Stimulated activated CD4-positive, alpha-beta T cell treated with anti-CD3 and anti-CD28 coated beads, Interleukin-12 subunit alpha, Interleukin-12 subunit beta, amount 100 ng/mL, for 24 hours (primary cell): ENCODE measurements at places on chromosomes 16 and 17.
A peak's percentile ranks its signal among the peaks of the same experiment; 100 is the strongest.

- no peak for DNase-seq
Measured at GRCh38 chr16:49537924-49538459, 164.4 kb downstream of the C16orf78 start.

GRCh38 chr16:23516366-23517137, 6.3 kb upstream of the GGA2 start:
- no peak for DNase-seq

- no peak for DNase-seq
Measured at GRCh38 chr17:63370696-63371095, 75.4 kb downstream of the CYB561 start.

- peak; percentile 22 for DNase-seq
Measured at GRCh38 chr16:49855280-49855821, 561 bp downstream of the ZNF423 start.

DNA sequence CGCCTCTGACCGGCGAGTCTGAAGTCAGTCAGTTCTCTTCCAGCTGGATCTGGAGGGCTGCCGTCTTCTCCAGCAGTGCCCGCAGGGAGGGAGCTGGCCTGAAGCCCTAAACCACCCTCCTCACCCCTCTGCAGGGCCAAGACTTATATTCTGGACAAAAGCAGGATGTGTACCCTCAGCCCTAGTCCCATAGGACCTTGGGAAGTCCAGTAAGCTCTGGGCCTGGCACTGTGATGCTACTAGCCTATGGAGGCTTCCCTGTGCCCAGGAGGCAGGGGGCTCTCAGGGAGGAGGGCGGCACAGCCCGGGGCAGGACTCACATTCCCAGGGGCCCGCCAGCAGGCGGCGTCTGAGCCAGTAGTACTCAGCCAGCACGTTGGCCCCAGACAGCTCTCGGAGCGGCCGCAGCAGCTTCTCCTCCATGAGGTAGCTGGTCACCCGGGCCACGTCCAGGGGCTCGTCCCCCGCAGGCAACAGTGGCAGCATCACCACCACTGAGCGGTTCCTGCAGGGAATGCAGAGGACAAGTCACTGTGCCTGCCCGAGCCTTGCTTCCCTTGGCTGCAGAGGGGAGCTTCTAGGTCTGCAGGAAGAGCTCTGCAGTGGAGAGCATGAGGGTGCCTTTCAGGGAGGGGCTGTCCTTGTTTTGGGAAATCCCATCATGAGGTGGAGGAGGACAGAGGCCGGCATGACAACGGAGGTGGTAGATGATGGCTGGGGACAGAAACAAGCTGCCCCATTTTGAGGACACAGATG, 41.7 kb downstream of the RMI2 start:
- DNase-seq, result no peak

DNA sequence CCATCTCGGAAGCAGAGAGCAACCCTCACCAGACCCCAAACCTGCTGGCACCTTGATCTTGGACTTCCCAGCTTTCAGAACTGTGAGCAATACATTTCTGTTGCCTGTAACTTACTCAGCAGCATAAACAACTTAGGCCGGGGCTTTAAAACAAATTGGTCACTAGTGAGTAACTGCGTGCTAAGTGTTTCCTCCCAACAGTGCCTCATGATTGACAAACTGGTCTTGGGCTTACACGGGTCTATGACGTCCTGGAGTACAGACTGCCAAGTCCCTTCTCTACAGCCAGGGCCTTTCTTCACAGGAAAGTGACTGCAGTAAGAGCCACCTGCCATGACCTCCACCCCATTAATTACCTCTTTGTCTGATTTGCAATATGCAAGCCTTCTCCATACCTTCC, 136.7 kb downstream of the XYLT1 start:
- DNase-seq, result no peak

- no peak for DNase-seq
Measured at GRCh38 chr16:31868164-31868563, 5.4 kb upstream of the ZNF267 start.

- DNase-seq, result no peak
Measured at GRCh38 chr17:29929006-29929532, 959 bp downstream of the SSH2 start.

GRCh38 chr17:65079489-65079900, 23.0 kb upstream of the GNA13 start:
- DNase-seq, result no peak

DNA sequence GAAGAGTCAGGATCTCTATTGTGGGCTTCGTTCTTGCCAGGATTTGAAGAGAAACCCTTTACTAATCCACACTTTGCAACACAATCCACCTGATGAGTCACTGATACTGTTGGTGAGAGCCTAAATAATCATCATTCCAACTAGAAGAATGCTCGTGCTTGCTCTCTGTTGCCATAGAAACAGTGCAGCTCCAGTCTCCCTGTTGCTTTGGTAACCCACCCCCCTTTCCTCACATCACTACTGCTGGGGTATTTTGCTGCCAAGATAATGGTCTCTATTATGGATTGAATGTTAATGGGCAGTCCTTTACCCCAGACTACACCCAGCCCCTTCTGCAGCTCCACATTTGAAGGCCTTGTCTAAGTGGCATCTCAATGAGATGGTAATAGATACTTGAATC, 190.4 kb downstream of the ABCC12 start:
- no peak for DNase-seq

DNA sequence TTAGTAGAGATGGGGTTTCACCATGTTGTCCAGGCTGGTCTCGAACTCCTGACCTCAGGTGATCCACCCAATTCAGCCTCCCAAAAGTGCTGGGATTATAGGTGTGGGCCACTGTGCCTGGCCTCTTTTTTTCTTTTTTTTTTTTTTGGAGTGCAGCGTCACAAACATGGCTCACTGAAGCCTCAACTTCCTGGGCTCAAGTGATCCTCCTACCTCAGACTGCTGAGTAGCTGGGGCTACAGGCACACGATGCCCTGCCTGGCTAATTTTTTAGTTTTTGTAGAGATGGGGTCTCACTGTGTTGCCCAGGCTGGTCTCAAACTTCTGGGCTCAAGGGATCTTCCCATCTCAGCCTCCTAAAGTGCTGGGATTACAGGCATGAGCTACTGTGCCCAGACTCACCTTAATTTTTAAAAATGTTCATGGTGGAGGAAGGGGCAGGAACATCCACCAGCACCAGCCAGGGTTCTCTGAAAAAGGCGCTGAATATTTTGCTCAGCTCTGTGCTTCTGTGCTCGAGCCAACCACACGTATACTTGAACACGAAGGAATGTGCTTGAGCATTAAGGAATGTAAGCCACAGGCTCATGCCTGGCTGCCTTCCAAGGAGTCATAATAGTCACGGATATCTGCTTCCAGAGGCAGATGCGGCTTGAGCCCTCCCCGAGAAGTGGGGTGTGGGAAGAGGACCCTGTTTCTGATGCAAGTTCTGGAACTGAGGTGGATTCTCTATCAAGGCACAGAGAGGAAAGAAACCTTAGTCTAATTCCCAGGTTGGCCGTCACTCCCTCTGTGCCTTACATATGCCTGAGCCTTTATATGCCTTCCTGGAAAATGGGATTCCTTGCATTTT, 65.5 kb upstream of the CREBBP start:
- no peak for DNase-seq

GRCh38 chr17:45220079-45220478, 1.6 kb upstream of the FMNL1 start:
- DNase-seq, result no peak

- no peak for DNase-seq
Measured at GRCh38 chr16:30054959-30055553, 10.5 kb upstream of the ALDOA start.

- DNase-seq, result no peak
Measured at GRCh38 chr17:60501589-60501988, 24.5 kb downstream of the APPBP2 start.
